Activated CD8-positive, alpha-beta T cell treated with anti-CD3 and anti-CD28 coated beads for 36 hours (primary cell): ENCODE measurements at places on chromosomes 3 and 15.

DNA sequence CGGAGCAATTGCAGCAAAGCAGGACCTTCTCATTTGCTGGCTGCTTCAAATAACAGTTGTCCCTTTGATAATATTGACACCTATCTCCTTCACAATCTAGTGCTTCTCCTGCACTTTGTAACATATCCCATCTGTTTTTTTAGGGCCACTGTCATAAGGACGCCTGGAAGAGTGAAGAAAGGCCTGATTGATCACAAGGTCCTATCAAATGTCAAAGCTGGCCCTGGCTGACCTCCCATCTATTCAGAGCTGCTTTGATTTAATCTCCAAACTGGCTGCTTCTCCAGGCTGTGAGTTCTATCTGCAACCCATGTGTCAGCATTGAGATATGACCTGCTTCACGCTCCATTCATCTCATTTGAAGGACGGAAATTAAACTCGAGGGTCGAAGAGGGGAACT lies 601.2 kb upstream of the KCNMB2 start:
- no peak for DNase-seq

DNA sequence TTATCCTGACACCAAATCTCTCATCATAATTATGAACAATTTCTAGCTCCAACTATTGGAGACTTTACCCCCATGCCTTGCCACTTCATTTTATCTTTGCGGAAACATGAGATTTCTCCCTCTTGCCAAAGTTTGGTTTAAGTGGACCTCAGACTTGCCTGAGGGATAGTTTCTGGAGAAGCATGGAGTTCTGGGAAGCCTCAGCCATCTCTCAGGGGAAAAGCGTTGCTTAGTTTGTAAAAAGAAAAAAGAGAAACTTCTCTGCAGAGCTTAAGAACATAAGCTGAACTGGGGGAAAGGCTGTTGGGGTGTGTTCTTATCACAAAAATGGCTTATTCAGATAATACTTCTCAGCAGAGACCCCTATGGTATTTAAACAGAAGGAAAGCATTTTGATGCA lies 347.4 kb upstream of the ADAMTS9 start:
- no peak for DNase-seq

- no peak for DNase-seq
Measured at GRCh38 chr3:8325306-8325705, 176.3 kb upstream of the LMCD1 start.

DNA sequence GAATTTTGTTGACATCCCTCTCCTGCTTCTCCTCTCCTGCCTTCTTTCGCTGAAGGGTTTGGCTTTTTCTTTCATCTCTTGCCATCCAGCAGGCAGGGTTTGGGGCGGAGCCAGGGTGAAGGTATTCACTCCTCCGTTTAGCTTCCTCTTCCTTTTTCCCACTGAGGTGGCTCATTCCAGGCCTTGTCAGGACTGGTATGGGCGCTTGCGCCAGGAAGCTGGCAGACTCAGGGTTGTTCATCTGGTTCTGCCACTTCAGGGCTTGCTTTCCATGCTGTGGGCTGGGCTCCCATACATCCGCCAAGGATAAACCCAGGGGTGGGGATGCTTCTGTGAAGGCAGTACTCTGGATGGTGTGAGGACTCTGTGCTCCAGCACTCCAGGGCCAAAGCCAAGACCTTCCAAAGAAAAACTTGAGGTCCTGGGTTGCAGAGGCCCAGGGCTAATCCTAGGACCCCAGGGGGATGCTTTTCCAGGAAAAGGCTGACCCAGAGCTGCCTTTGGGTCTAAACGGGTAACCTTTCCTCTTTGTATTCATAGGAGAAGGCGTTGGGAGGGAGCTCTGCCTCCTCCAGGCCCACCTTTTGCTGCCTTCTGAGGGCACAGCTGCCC lies 7.7 kb upstream of the AMOTL2 start:
- DNase-seq = no peak

DNA sequence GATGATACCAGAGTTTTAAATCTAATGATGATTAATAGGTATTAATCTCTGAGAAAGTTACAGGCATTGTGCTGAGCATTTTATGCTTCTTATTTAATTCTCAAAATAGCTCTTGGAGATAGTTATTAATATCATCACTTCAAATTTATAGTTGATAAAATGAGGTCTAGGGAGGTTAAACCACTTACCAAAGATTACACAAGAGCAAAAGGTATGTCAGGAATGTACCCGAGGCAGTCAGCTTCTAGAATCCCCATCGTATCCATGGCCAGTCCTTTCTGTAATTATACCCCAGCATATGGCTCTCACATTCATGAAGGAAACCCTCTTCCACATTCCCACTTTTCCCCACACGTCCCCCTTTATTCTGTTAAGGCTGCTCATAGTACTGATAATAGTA lies 421.3 kb downstream of the PYDC2 start:
- no peak for DNase-seq
